ENCODE measurements at places on chromosomes 2 and 18.

DNA sequence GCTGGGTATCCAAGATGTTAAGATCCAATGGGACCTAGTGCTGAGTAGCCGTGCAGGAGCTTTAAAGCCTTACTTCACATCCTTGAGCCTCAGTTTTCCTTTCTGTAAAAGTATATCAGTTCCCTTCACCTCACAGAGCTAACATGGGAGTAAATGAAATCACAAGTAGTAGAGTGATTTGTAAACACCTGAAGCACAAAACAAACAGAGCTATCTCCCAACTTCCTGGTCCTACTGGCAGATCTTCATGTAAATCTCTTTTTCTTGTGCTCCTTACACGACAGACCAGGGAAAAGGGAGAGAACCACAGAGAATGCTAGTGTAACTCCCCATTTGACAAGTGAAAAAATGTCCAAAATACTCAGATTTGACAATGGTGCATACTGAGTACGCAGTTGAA, 17.3 kb downstream of the CCDC93 start:
- DNase-seq: no peak

DNA sequence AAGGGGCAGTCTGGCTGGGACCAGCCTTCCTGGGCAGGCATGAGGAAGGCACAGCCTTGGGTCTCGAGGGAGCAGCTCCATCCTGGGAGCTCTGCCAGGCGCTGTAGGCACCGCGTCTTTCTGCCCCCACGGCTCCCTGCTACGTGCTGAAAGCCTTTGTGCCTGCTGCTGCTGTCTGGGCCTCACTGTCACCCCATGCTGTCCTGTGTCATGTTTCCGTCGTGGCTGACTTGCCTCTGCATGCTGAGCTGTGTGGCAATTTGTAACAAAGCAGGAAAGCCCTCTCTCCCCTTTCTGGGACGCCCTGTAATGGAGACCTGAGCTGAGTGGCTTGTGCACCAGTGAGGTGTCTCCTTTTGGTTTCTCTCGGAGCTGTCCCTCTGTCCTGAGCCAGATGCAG, 152.5 kb downstream of the TSN start:
- DNase-seq: no peak

DNA sequence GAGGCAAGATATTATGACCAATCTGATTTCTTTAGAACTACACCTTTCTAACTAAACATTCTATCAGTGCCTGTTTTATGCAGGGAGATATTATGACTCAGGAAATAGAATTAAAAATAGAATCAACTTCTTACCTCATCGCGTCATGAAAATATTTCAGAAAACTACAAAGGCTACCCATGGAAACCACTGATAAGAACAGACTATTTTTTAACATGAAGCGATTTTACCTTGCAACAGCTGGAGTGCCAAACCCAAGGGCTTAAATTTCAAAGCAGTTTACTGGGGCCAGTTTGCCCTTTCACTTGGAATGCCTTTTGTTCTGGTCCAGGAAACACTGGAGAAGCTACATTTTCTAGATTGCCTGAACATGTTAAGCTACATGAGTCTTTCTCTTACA, 304.8 kb upstream of the CCDC68 start:
- DNase-seq: no peak

DNA sequence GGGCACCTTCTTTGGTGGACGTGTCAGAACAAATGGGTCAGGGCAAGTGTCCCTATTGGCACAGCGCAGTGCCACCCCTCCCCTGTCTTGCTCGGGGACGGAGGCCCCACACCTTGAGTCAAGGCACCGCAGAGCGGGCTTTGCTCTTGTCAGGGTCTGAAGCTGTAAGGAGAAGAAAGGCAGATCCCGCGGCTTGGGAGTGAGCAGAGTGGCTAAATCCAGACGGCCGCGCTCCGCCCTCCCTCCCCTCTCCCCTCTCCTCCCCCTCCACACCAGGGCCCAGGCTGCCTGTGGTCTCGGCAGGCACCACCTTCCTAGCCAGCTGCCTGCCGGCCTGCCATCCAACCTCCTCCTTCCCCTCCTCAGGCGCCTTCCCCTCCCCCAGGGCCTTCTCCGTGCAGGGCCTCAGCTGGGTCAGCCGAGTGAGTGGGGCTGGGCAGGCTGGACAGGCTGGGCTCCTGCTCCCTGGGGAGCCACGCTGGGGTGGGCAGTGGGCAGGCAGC, 25.8 kb downstream of the SPEG start:
- DNase-seq: peak; percentile 78

- no peak for DNase-seq
Observed at GRCh38 chr18:12416098-12416729, 8.5 kb downstream of the PRELID3A start.

Measured in HL-60 (cell line).